ENCODE measurements at places on chromosomes 11 and 22.
A peak's percentile ranks its signal among the peaks of the same experiment; 100 is the strongest.

DNA sequence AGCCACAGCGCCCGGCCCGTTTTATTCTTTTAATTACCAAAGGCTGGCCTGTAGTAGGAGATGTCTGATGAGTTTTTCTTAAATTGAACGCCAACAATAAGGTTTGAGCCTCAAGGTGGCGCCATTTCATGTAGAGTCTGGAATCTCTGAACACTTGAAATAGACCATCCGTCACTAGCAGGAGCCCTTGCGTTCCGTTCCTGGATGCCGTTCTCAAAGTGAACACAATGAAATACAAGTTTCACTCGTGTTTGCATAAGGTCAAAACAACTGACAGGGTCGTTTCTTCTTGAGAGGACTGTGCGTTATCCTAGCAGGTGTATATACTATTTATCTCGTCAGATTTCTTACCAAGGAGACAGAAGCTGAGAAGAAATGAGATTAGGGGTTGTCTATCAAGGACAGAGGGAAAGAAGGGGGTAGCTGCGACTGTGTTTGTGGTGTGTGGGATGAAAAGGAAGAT lies 18.7 kb upstream of the SCGB1D1 start:
- peak; percentile 63 for DNase-seq

DNA sequence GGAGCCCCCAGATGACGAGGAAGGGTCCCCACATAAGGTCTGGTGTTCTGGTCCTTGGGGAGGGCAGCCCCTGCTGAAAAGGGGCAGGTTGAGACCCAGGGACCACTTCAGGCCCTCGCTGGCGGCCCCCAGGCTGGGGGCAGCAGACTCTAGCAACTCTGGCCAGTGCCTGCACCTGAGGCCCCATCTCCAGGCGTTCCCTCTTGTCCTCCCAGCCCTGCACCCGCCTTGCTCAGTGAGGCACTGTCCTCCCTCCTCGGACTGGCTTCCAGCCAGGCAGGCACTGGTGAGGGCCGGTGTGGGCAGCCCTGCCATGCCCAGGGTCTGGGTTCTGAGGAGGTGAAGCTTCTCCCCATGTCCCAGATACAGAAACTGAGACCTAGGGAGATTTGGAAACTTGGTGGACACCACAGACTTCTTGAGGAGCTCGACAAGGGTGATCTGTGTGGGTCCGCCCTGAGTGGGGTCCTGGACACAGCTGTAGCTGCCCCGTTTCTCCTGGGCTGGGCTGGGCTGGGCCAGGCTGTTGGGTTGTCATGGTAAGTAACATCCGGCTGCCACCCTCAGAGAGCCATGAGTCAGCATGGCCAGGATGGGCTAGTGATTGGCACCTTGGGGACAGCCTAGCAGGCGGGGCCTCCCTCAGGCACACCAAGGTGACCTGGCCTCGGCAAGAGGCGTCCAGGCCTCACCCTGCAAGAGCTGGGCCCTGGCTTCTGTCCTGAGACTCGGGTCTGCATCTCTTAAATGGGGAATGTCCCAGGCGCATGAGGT lies 11.1 kb upstream of the PHLDA2 start:
- no peak for DNase-seq

DNA sequence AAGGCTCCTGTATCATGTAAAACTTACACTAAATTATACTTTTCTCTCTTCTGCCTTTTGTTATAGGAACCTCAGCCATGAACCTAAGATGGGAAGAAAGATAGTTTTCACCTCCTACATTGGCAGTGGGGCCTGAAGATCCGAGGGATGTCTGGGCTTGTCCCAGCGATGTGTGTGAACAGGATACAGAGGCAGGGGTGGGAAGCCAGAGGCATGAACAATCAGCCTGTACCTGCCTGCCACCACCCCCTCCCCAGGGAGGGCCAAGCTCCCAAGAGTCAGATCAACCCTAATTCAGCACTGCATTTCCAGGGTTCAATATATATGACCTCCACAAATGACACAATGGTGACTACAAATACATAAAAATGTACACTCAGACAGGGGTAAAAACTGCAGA lies 9.4 kb downstream of the KIAA0930 start:
- no peak for DNase-seq

- no peak for DNase-seq
Measured at GRCh38 chr11:12478743-12479142, 101.4 kb downstream of the PARVA start.

- DNase-seq, result no peak
Measured at GRCh38 chr11:92251980-92252379, 27.4 kb downstream of the FAT3 start.

DNA sequence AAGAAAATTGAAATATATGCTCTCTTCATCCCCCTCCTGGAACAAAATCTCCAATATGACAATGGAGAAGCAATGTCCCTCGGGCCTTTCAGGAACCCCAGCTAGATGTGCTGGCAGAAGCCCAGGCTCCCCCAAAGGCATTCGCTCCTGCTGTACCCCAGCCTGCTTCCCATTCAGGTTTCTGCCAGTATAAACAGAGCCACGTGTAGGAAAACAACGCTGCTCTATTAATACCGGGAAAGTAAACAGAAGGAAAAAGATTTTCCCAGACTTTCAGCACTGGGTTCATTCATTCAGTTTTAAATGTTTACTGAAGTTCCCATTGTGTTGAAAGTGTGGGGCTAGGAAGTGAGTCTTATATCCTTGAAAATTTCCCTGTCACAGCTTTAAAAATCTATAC lies 147.1 kb downstream of the CADM1 start:
- no peak for DNase-seq

GRCh38 chr11:57459164-57460021 lies 935 bp upstream of the RTN4RL2 start:
- DNase-seq, result no peak

DNA sequence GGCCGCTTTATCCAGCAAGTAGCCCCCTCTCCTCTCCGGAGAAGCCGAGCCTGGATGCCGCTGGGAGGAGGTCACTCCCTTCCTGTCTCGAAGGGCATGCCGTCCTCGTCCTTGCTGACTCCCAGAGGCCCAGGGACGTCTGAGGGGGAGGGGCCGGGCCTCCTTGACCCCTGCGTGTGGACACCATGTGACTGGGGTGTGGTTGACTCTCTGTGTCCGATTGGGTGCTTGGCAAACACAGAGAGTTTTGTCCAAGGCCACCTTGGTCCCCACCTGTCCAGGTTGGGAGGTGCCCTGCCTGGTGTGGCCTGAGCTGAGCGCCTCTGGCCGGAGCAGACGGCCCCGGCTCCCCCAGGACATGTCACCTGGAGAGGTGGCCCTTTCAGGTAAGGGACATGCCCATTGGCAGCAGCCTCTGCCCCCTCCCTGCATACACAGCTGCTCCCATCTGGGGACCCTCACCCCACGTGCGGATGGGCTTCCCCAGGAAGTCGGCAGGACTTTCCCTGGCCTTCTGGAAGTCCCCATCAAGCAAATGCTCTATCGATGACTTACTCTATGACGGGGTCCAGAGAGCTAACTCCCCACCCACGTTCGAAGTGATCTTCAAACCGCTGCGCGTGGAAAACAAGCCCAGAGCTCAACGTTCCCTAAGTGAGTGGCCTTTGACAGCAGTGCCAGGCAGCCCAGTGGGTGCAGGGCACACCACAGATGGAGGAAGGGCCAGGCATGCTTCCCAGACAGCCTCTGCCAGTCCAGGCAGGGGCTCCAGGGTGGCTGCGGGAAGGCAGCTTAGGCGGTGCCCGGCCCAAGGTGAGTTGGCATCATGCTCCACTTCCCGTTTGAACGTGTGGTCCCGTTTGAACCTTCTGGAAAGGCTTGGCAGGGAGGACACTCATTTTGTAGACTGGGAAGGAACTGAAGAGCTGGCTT lies at the start of gene SMIM38:
TSS of gene SMIM38 (plus strand) at position 634 of the 933 bp plus-strand sequence. CDS start 1,912 bp downstream, outside the sequence.
- DNase-seq, result no peak

- DNase-seq, result no peak
Measured at GRCh38 chr11:18056561-18057181, 10.6 kb upstream of the TPH1 start.

DNA sequence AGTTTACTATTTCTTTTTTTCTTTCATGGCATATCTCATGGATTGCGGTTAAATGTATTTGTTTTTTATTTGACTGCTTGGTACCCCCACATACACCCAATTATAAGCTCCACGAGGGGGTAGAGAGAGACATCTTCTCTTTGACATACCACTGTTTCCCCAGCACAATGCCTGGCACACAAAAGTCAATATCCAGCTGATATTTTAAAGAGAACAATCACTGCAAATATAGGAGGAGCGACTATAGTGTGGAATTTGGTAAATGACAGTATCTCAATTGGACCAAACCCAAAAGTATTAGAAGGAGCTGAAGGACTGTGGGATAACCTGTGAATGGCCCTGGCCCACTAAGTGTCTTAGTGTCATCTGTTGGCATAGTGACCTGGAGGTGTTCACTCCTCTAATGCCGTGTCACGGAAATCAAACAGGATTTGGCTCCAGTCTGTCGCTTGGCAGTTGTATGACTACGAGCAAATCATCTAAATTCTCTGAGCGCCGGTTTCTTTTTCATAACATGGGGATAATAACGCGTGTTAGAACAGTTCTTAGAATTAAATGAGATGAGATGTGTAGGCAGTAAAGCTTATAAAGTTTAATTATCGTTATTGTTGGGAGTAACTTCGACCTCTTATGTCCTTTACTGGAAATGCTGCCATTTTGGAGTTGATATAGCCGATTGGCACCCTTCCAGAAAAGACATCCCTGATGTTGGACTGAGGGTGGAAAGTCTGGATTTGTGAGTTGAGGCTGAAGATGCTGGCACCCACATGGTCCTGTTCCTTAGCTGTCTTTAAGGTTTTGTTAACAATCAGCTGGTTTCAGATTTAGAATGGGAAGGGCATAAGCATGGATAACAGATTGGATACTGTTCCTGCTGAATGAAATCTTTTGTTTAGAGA lies 144.5 kb downstream of the DBX1 start:
- DNase-seq, result no peak

GRCh38 chr11:96338910-96339705 lies 3.9 kb downstream of the MAML2 start:
- no peak for DNase-seq

GRCh38 chr11:131595797-131596196 lies 225.4 kb downstream of the NTM start:
- DNase-seq, result no peak

GRCh38 chr22:40764763-40765441 lies 54.2 kb downstream of the SLC25A17 start:
- DNase-seq, result no peak

DNA sequence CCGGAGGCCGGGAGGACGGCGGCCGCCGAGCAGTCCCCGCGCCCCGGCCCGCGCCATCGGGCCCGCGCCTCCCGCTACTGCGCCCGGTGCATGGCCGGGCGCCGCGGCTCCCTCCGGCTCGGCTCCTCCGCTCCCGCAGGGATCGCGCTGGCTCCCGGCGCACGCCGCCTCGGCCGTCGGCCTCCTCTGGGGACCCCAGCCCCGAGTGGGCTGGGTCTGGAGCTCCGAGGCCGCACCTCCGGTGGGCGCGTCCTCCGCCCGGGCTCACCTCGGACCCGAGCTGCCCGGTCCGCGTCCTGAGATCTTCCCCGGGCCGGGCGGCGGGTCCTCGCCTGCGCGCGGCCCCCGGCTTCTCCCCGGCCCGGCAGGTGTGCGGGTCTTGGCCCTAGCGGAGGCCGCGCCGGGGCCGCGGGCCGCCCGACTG lies 251 bp downstream of the SHISA8 start:
- DNase-seq, result no peak

- no peak for DNase-seq
Measured at GRCh38 chr11:69499918-69500284, 18.4 kb downstream of the LINC01488 start.

- no peak for DNase-seq
Measured at GRCh38 chr11:37605229-37605628, 1007.2 kb upstream of the RAG2 start.

DNA sequence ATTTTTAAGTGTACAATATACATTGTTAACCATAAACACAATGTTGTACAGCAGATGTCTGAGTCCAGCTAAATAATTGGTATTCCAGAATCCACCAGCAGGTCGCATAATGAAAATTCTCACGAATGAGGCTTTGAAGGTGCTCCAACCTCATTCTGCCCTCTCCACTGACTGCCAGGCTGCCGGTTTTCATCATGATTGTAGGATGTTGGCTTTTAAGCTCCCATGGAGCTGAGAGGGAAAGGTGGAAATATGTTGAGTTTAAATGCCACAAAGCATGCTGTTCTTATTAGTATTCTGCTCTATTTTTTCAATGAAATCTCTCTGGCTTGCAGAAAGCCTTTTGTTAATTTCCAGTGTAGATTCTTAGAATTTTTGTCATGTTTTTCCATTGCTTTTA lies 337.2 kb upstream of the DDI1 start:
- no peak for DNase-seq

- DNase-seq, result no peak
Measured at GRCh38 chr11:124879493-124880289, 14.5 kb downstream of the ROBO3 start.

- no peak for DNase-seq
Measured at GRCh38 chr11:9039198-9039597, 35.4 kb upstream of the NRIP3 start.

GRCh38 chr11:109885006-109885405 lies 208.2 kb upstream of the ZC3H12C start:
- DNase-seq, result no peak

DNA sequence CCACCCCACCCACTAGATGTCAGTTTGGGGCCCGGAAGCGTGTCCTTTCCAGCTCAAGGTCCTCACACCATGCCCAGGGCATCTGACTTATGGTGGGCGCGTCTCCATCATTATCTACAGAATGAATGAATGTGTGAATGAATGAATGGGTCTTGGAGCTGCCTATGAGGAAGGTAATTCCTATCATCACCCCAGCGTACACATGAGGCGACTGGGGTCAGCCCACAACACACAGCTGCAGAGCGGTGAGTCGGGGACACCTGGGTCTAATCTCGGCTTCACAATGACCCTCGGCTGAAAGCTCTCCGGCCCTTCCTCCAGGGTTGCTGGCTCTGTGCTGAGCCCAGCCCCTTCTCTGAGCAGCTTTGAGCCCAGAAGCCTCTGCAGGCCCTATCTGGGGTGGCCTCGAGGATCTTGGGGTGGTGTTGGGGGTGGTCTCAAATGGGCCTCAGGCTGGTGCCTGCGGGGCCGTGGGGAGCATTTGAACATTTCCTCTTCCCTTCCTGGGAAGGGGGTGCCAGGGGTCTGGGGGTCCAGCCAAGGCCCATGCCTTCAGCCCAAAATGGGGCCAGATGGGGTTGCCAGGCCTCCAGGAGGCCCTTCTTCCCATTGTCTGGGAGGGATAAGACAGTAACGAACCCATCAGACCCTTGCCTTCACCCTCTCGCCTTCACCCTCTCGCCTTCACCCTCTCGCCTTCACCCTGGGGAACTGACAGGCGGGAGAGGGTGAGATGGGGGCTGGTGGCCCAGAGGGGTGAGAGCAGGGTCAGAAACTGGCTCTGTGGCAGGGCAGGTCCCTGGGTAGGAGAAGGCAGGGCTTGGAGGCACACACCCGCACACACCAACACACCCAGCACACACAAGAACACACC lies 82.4 kb downstream of the MYEOV start:
- no peak for DNase-seq

DNA sequence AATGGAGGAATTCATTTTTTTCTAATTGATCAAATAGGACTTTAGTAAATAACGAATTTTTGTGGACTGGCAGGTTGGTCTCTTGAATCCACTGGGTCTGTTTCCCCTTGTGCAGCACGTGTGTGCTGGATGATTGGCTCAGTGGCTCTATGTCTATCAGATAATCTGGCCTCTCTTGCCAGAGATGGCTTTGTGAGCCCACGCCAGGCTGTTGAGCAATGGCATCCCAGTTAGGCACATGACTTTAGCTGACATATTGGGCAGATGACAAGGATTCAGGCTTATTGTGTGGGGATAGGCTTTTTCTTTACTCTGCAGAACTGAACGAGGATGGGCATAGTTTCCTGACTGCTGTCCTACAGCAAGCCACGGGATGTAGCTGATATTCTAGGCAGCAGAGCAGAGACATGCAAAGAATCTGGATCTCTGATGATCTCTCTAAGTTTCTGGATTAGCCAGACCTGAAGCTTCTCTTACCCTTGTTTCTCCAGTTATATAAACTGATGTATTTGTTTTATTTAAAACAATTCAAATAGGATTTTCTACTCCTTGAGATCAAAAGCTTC lies 144.9 kb downstream of the ARHGAP42 start:
- DNase-seq, result no peak
